ENCODE measurements at places on chromosomes 16 and 17.

- H3K27ac ChIP-seq, result no peak overlapping the region
- H3K27me3 ChIP-seq, result peaks cover 29% of the 10 kb centered on the region
- H3K36me3 ChIP-seq, result no peaks in the 10 kb centered on the region
- peaks cover 30% of the 10 kb centered on the region for H3K4me1 ChIP-seq
These were observed 21.4 kb downstream of the BAHCC1 start for GRCh38 chr17:81416612-81417011.

DNA sequence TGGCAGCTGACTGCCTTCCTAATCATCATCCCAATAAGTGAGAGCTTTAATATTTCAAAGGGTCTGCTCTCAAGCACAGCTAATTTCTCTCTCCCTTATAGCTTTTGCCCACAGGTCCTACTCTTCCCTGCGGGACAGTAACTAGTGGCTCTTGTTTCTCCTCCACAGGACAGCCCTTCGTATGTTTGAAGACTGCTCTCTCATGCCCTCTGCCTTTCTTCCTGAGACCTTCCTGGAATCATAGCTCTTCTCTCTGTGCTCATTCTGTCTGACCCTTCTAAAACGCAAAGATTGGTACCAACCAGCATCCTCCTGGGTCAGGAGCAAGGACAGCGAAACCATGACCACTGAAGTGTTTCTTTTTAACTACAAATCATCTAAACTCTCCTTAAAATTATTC is 168.9 kb downstream of the GRIN2A start:
- H3K36me3 ChIP-seq, result no peaks in the 10 kb centered on the region
- H3K27ac ChIP-seq, result no peak overlapping the region
- H3K27me3 ChIP-seq, result no peaks in the 10 kb centered on the region
- H3K4me3 ChIP-seq, result no peak overlapping the region

- H3K4me3 ChIP-seq, result peak overlapping the region; percentile 58
- H3K4me1 ChIP-seq, result peaks cover 32% of the 10 kb centered on the region
- DNase-seq, result no peak
- H3K27me3 ChIP-seq, result no peaks in the 10 kb centered on the region
- H3K27ac ChIP-seq, result peak overlapping the region; percentile 19
These were observed 5.6 kb upstream of the PVALEF start for GRCh38 chr17:81159611-81160265.

GRCh38 chr16:27080895-27081294 is 14.2 kb downstream of the C16orf82 start:
- no peak overlapping the region for H3K4me3 ChIP-seq
- H3K36me3 ChIP-seq, result no peaks in the 10 kb centered on the region
- no peaks in the 10 kb centered on the region for H3K4me1 ChIP-seq
- no peak overlapping the region for H3K27ac ChIP-seq

- no peaks in the 10 kb centered on the region for H3K4me1 ChIP-seq
- H3K27me3 ChIP-seq, result no peaks in the 10 kb centered on the region
- no peak for DNase-seq
- H3K27ac ChIP-seq, result no peak overlapping the region
- H3K4me3 ChIP-seq, result no peak overlapping the region
- no peaks in the 10 kb centered on the region for H3K36me3 ChIP-seq
These were observed 58.2 kb upstream of the CBX4 start for GRCh38 chr17:79897243-79898063.

Measured in left lung (tissue), 14 donors.